Thymus (tissue), 14 donors: ENCODE measurements at places on chromosomes 3 and 15.

- no peaks in the 10 kb centered on the region for H3K27me3 ChIP-seq
- H3K4me1 ChIP-seq = no peaks in the 10 kb centered on the region
- H3K36me3 ChIP-seq = no peaks in the 10 kb centered on the region
- no peak overlapping the region for H3K4me3 ChIP-seq
- H3K27ac ChIP-seq = no peak overlapping the region
These were observed 41.3 kb upstream of the GCNT3 start for GRCh38 chr15:59570315-59570714.

DNA sequence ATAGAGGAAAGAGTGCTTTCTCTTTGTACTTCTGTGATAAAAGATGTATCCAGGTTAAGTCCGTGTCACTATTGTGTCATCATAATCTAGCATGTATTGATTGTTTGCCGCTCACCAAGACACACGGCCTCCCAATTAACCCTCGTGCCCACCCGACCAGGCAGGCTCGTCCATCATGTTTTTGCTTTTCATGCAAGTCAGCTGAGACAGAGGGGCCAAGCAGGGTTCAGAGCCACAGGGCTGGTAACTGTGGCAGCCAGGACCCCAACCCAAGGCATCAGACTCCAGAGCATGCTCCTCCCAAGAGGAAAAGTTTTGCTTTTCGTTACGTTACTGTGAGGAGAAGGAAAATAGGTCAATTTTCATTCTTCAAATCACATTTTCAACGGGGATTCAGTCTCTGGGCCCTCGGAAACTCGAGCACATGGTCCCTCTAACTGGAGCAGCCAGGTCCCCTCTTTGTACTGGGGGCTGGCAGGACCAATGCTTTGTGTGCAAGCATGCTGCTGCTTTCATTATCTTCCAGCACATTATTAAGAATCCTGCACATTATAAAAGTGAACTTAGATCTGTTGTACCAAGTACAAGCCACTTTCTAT, 161.1 kb upstream of the TOPAZ1 start:
- no peak overlapping the region for H3K4me3 ChIP-seq
- no peaks in the 10 kb centered on the region for H3K27me3 ChIP-seq
- H3K27ac ChIP-seq = no peak overlapping the region
- no peaks in the 10 kb centered on the region for H3K4me1 ChIP-seq
- H3K36me3 ChIP-seq = no peaks in the 10 kb centered on the region
- no peak for DNase-seq

DNA sequence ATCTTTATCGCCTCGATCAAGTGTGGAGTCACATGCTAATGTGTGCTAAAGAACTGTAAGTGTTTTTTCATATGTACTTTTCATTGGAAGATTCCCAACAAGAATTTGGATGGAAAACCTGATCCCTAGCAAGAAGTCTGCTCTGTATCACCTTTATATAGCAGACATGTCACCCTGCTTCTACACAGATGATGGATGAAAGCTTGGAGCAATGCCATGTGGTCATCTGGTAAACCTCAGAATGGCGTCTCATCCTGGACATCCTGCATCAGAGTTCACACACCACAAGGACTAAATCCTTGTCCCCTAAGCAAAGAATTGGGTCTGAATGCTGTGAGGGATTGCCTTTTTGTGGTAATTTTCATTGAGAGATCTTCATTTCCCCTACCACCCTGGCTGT, 42.1 kb upstream of the CTDSPL start:
- no peak overlapping the region for H3K27ac ChIP-seq
- H3K36me3 ChIP-seq = no peaks in the 10 kb centered on the region
- DNase-seq = no peak
- no peak overlapping the region for H3K4me3 ChIP-seq

GRCh38 chr3:127135241-127136023, 57.5 kb upstream of the PRR23E start:
- DNase-seq = no peak
- H3K27me3 ChIP-seq = peaks cover 56% of the 10 kb centered on the region
- no peak overlapping the region for H3K4me3 ChIP-seq
- no peaks in the 10 kb centered on the region for H3K36me3 ChIP-seq

- no peaks in the 10 kb centered on the region for H3K36me3 ChIP-seq
- H3K4me3 ChIP-seq = no peak overlapping the region
- H3K4me1 ChIP-seq = peaks cover 2% of the 10 kb centered on the region
- H3K27ac ChIP-seq = no peak overlapping the region
- DNase-seq = no peak
- H3K27me3 ChIP-seq = no peaks in the 10 kb centered on the region
These were observed 39.9 kb upstream of the TNFSF10 start for GRCh38 chr3:172562871-172563865.

DNA sequence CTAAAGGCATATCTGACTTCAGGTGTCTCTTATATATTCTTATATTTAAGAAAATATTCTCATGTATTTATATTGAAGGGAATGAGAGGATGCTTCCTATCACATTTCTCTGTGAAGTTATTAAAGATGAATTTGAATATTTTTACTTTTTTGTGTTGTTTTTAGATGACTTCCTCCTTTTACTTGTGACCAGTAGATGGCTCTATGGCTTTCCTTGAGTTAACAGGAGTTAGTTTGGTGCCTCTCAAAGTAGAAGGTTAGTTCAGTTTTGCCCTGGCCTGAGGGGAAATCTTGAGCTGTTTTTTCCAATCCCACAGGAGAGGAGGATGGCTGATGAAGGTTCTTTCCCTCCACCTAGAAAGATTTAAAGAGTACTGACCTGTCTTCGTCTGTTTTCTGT, 80.7 kb downstream of the SQOR start:
- no peak for DNase-seq
- no peaks in the 10 kb centered on the region for H3K4me1 ChIP-seq
- H3K4me3 ChIP-seq = no peak overlapping the region
- H3K27ac ChIP-seq = no peak overlapping the region
- H3K27me3 ChIP-seq = no peaks in the 10 kb centered on the region

DNA sequence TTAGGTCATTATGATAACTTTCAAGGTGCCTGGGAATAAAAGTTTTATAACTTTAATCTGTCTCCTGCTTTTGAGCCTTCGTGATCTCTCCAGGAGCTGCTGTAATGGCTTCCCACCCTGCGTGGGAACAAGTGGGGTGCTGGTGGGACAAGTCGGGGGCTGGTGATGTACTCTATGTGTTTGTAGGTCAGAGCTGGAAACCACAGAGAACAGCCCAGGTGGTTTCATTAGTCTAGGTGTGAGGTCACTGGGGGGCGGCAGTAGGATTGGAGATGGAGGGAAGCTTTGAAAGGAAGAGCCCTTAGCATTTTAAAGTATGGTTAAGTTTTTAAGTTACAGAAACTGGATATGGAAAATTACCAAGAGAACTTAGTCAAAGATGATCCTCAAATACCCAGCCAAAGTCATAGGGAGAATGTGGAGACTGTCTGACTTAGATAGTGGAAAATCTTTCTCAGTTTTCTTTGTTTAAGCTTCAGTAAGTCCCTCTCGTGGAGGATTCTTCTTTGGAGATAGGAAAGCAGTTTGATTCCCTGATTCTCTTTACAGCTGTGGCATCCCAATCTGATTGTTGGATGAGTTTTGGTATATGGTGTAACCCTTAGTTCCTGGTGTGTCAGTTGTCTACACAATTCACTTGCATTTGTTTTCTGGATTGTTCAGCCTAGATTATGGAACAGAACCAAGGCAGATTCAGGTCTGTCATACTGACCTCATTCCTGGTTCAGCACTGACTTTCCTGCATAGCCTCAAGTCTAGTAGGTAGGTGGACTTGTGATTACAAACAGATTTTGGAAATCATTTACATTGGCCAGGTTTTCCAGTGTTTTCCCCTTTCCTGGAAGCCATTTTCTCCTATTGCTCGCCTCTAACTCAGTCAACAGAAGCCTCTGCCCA, 115.6 kb downstream of the FNDC3B start:
- H3K27ac ChIP-seq = no peak overlapping the region
- no peak for DNase-seq
- H3K27me3 ChIP-seq = no peaks in the 10 kb centered on the region
- peaks cover 14% of the 10 kb centered on the region for H3K4me1 ChIP-seq
- H3K4me3 ChIP-seq = no peak overlapping the region
- no peaks in the 10 kb centered on the region for H3K36me3 ChIP-seq

DNA sequence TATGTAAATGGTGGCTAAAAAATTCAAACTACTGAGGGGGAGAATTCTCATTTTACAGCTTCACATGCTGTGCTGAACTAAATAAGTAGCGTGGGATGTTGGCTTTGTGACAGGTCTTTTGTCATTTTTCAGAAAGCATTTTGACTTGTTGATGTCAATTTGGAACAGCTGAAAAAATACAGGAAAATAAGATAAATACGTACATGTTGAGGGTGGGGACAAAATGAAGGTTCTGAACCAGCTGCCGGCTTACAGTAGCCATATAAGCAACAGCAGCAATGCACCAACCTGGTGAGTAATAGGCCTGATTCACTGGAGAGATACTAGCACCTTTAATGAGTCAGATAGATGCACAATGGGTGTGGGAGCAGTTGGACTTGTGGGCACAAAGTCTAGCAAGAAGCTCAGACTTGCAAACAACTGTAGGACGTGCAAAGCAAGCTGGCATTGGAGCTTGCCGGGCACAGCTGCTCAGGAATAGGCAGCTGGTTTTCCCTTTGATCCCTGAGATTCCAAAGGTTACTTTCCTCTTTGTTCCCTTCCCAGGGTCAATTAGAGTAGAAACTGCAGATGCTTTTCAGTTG, 12.9 kb downstream of the B3GNT5 start:
- H3K4me3 ChIP-seq = no peak overlapping the region
- no peaks in the 10 kb centered on the region for H3K36me3 ChIP-seq
- no peak overlapping the region for H3K27ac ChIP-seq
- H3K27me3 ChIP-seq = no peaks in the 10 kb centered on the region

- no peaks in the 10 kb centered on the region for H3K36me3 ChIP-seq
- H3K27ac ChIP-seq = no peak overlapping the region
- no peak for DNase-seq
- H3K27me3 ChIP-seq = no peaks in the 10 kb centered on the region
- no peaks in the 10 kb centered on the region for H3K4me1 ChIP-seq
These were observed 15.4 kb upstream of the CASR start for GRCh38 chr3:122168044-122168443.

- H3K27ac ChIP-seq = no peak overlapping the region
- no peak overlapping the region for H3K4me3 ChIP-seq
- H3K27me3 ChIP-seq = no peaks in the 10 kb centered on the region
- DNase-seq = no peak
These were observed 8.0 kb upstream of the B3GNT5 start for GRCh38 chr3:183244981-183245476.

DNA sequence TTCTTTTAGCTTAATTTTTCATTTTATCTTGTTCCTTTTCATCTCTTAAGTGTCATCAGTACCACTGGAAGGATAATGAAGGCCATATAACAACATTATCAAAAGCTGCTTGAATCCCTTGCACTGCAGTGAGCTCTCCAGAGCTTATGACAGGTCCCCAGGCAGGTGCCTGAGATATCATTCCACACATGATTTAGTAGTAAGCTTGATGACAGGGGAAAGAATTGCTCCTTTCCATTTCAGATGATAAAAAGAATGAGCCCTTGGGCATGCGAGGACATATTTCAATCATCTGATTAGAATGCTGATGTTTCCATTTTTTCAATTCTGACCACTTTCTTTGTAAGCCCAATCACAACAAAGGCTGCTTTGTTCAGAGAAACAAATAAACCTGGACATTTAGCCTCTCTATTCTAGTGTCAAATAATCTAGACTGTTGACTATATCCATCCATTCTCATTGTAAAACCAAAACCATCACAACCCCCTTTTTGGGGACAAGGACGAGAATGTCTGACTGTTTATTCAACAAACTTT, 567.8 kb downstream of the IGSF11 start:
- no peaks in the 10 kb centered on the region for H3K27me3 ChIP-seq
- no peak overlapping the region for H3K27ac ChIP-seq
- no peaks in the 10 kb centered on the region for H3K36me3 ChIP-seq

- no peaks in the 10 kb centered on the region for H3K27me3 ChIP-seq
- DNase-seq = no peak
- no peak overlapping the region for H3K27ac ChIP-seq
- no peak overlapping the region for H3K4me3 ChIP-seq
These were observed 10.5 kb upstream of the OSBPL11 start for GRCh38 chr3:125605756-125606155.

DNA sequence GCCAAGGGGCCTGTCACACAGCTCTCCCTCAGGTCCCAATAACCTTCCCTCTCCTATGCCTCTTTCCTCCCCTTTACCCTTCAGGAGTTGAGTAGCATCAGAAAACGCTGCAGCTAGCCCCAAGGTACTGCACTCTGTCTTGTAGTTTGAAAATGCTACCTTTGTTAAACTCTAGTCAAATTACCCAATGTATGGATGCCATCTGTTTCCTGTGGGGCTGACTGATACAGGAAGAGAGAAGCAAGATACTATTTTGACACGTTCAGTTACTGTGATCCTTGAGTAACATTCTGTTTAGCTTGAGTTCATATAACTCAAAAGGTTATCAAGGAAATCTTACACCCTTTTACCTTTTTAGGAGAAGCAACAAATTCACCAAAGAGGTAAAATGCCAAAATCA, 493.1 kb downstream of the FHIT start:
- H3K36me3 ChIP-seq = no peaks in the 10 kb centered on the region
- no peaks in the 10 kb centered on the region for H3K4me1 ChIP-seq
- no peak for DNase-seq

GRCh38 chr3:5036858-5037257, 57.6 kb downstream of the BHLHE40 start:
- no peak for DNase-seq
- H3K4me1 ChIP-seq = peaks cover 3% of the 10 kb centered on the region
- H3K36me3 ChIP-seq = no peaks in the 10 kb centered on the region
- no peak overlapping the region for H3K27ac ChIP-seq

DNA sequence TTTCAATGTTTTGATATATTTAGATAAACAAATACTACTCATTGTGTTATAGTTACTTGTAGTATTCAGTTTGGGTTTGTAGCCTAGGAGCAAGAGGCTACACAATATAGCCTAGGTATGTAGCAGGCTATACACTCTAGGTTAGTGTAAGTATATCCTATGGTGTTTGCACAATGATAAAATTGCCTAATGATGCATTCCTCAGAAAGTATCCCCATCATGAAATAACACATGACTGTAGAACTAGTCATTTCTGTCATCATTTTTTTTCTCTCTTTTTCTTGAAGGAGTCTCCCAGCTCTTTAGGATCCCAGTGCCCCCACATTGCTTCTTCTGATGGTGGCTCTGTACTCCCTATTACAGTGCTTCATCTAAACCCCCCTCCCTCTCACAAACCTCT, 157.7 kb upstream of the CADPS start:
- DNase-seq = no peak
- no peaks in the 10 kb centered on the region for H3K27me3 ChIP-seq
- no peaks in the 10 kb centered on the region for H3K36me3 ChIP-seq
- H3K4me3 ChIP-seq = no peak overlapping the region
- H3K27ac ChIP-seq = no peak overlapping the region

GRCh38 chr3:13867732-13868131, 12.1 kb downstream of the WNT7A start:
- no peak for DNase-seq
- H3K27me3 ChIP-seq = no peaks in the 10 kb centered on the region
- H3K27ac ChIP-seq = no peak overlapping the region
